ENCODE measurements at places on chromosomes 5 and 9.

DNA sequence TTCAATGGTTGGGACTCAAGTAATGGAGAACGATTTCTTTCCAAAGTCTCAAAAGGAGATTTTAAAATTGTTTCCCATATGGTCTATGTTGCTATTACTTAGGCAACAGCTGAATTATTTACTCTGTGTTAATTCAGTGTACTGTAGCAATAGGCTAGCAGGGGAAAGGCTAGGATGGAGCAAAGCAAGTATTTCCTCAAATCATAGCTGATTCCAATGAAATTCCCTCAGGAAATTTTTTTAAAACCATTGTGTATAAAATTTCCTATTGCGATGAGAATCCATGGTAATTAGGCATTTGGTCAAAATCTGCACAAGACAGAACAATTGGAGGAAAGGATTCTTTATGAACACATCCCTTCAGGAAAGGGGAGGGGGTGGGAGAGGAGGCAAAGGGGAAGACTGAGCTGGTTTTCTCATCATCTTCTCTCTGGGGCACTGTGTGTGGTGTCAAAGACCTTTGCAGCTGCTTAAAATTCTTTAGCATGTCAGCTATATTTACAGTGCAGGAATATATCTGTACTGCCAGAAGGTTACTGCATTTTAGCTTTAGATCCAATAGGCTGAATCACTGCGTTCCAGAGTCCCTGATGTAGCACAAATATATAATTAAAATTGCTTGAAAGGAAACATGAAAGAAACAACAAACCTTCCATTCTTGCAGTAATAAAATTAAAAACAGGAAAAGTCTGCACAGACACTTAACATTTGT, 95.3 kb downstream of the ZNF608 start:
- no peak for DNase-seq

GRCh38 chr5:37014321-37014720, 137.8 kb downstream of the NIPBL start:
- no peak for DNase-seq

- no peak for DNase-seq
These were observed 127.2 kb downstream of the MACIR start for GRCh38 chr5:103385722-103386121.

GRCh38 chr5:58970766-58971165, 387.9 kb downstream of the RAB3C start:
- no peak for DNase-seq

- peak; percentile 1 for DNase-seq
These were observed 107.3 kb upstream of the TBC1D2 start for GRCh38 chr9:98362624-98363252.
